RWPE1 (cell line): ENCODE measurements at places on chromosomes 5 and 9.

DNA sequence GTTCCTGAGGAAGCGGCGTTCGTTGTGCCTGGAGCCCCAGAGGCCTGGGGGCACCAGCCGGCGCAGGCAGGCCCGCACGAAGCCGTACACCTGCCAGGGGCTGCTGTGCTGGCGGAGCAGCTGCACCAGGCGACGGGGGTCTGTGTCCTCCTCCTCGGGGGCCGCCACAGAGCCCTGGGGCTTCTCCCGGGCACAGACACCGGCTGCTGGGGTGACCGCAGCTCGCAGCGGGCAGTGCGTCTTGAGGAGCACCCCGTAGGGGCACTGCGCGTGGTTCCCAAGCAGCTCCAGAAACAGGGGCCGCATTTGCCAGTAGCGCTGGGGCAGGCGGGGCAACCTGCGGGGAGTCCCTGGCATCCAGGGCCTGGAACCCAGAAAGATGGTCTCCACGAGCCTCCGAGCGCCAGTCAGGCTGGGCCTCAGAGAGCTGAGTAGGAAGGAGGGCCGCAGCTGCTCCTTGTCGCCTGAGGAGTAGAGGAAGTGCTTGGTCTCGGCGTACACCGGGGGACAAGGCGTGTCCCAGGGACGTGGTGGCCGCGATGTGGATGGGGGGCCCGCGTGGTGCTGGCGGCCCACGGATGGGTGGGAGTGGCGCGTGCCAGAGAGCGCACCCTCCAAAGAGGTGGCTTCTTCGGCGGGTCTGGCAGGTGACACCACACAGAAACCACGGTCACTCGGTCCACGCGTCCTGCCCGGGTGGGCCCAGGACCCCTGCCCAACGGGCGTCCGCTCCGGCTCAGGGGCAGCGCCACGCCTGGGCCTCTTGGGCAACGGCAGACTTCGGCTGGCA, 1.3 kb downstream of the TERT start:
- no peak for DNase-seq

GRCh38 chr5:45484781-45485180, 211.4 kb downstream of the HCN1 start:
- no peak for DNase-seq

DNA sequence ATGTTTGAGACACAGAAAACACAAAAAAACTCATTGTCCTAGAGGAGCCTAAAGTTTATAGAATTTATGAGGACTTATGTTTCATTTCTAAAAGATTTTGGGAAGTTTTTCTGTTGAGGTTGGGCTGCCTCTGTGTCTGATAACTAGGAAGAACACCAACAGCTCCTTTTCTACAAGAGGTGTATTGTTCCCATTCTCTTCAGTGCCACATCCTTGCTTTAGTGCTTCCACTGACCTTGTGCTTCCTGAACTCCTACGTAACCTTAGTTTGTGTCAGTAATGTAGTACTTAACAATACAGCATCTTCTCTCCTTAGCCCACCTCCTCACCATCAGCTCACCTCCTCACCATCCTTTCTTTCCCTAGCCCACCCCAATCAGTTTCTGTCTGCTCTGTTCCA, 117.3 kb upstream of the TNC start:
- no peak for DNase-seq

DNA sequence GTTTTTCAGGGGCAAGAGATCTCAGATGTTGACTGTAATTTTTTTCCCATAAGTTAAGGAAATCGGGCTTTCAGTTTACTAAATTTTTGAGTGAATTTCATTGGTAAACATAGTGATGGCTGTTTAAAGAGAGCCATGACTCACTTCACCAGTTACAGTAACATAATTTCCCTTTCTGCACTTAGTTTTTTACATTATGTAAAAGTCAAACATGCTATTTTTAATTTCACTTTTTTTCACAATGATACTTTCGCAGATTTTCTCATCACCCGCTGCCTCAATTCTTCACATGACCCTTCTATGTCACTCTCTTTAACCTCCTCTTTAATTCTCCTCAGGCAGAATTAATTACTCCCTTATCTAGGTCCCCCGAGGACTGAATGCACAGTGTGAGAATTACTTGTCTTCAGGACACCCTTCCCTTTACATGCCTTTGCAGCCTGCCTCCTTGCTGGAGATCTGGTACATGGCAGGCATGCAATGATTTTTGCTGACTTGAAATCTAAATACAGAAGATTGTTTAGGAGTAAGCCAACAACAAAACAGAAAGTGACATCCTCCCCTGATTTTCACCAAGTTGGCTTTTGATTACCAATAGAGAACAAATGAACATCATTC, 217.5 kb upstream of the S1PR3 start:
- DNase-seq, result no peak

DNA sequence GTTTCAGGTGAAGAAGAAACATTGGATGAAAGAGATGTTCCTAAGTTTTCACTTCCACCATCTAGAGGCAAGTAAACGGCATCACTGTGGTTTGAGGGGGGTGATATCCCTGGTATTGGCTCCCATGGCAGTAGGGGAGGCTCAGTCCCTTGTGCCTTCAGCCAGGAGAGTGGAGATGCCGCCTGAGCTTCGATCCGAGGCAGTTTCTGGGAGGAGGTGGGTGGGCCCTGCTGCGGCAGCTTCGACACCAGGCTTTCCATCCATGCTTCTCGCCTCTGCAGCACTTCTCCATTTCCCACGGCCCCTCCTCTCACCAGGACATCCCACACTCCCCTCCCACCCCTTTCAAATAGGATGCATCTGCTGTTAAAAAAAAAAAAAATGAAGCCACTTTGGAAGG, 258.3 kb downstream of the GADD45G start:
- DNase-seq, result no peak
